ENCODE measurements at places on chromosomes 5 and 9.

GRCh38 chr9:126527109-126527825, 86.5 kb upstream of the LMX1B start:
- DNase-seq, result no peak

DNA sequence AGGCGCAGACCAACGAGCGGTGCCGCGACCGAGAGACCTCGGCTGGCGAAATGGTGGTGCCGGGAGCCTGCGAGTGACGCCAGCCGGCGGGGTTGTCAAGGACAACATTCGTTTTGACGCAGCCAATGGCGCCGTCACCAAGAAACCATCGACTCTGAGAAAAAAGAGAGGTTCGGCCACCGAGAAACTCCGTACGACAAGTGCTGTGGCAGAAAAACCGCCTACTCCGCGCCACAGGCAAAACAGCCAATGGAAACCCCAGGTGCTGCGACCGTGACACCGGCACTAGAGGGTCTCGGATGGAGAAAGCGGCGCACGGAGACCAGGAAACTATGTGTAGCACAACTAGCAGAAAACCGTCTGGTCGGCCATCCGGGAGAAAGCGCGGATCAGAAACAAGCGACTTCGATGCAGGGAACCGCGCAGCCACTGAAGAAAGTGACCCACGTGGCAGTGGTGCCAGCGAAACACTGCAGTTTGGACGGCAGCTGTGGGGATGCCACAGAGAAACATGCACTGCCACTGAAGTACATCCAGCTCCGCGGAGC, 88.8 kb downstream of the ANXA2R start:
- DNase-seq, result peak; percentile 85

GRCh38 chr9:112145886-112146285, 29.2 kb downstream of the SUSD1 start:
- DNase-seq, result no peak

DNA sequence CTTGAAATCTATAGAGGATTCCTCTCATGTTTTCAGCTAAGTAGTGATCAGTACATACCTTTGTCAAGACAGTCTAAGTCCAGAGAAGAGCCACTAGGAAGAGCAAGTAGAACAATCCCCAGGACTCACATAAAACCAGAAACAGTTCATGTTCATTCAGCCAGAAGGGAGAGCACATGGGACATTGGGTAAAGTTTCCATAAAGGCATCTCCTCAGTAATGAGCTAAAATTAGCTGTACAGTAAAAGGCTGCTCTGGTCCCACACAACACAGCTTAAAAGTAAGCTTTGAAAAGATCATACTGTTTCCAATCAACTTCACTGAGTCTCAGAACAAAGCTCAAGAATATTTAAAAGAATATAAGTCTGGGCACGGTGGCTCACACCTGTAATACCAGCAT, 32.4 kb downstream of the HOMER1 start:
- no peak for DNase-seq

DNA sequence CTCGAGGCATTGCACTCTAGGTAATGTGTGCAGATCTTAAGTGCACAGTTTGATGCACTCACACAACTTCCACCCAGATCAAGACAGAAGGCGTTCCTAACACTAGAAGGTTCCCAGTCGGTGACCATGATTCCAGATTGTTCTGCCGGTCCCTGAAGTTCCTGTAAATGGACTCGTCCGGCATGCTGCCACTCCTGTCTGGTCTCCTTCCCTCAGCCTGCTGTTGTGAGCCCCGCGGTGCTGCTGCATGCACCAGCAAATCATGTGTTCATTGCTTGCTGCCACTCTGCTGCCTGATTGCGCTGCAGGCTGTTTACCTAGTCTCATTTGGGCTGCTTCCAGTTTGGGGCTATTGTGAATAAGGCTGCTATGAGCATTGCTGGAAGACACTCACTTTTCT, 11.5 kb downstream of the STKLD1 start:
- DNase-seq, result no peak

DNA sequence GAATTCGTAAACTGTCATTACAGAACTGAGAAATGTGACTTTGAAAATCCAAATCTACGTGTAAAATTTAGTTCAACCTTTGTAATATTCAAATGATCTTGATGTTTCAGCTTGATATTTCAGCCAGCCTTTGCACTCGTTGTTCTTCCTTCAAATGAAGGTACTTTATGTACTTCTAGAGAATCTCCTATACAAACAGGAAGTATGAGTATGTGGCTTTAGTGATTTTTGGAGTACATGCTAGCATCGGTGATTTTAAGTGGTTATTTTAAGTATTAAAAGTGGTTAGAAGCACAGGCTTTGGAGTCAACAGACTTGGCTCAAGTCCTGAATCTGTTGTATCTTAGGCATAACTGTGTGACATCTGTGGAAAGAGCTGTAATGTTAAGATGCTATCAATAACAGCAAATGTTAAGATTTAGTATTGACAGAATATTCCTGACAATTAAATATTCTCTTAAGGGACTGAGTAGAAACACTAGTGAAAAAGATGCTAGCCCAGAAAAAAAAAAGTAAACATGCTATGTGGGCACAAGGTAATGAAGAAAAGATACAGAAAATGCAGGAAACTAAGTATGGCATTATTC, 398.0 kb downstream of the ADGRV1 start:
- no peak for DNase-seq

- DNase-seq, result no peak
Observed at GRCh38 chr9:79221084-79221483, 350.7 kb upstream of the TLE4 start.

DNA sequence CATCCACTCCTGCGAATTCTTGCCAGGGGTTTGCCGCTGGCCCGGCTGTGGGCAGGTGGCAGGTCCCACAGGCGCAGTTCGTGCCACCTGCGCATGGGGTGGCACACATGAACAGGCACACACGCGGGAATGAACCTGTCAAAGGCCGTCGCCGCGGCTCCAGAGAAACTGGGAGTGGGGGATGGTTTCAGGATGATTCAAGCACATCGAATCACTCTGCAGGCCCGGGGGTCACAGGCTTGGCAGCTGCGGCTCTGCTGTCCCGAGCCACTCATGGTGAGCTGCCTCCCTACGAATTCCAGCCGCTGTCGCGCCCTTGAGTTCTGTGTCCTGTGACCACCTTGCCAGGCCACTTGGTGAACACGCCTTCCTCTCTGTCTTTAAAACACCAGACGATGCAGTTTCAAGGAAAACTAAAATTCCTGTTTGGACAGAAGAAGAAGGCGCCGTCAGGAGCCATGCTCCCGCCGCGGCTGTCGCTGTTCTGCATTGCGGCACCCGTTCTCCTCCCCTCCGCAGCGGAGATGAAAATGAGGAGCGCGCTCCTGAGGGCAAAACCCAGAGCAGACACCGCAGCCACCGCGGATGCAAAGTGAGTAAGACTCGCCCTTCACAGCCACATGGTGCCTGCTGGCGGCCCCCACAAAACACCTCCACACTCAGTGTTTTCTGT, 15.4 kb upstream of the EXOC3 start:
- no peak for DNase-seq

DNA sequence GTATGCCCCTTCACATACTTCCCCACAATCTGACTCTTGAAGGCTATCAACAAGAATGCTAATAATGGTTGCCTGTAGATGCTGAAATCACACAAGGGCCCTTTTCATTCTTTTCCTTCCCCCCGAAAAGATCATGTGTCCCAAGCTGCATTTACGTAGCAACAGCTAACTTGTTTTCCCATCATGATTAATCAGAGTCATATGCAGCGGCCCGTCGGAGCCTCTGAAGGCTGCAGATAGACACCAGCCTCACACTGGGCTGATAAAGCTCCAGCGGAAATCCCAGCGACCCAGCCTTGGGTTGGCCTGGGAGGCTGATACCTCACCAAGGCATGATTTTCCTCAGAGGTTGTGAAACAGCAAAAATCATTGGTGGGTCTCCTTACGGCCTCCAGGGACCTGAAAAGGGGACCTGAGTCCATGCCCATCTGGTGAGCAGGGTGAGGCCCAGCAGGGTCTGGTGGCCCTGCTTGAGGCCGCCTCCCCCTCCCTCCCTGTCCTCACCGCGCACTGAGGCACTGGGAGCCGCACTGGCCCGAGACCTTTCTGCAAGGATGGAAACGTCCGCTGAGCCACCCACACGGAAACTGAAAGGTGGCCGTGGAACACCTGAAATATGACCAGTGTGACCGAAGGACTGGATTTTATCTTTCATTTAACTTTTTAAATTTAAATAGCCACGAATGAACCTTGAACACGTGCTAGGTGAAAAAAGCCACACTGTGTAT, 114.2 kb upstream of the PHYKPL start:
- DNase-seq, result no peak

DNA sequence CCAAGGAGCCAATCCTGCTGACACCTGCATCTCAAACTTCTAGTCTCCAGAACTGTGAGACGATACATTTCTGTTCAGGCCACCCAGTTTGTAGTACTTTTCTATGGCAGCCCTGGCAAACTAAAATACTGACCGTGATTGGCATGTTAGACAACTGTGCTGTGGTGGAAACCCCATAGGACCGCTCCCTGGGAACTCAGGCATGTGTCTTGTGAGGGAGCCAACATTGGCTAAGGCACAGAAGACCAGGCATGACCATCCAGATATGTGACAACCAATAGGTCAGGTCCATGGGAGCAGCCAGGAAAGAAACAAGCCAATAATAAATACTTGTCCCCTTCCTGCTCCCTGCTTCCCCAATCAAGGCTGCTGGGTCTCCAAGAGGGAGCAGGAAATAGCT, 101.4 kb upstream of the MPDZ start:
- DNase-seq, result no peak

DNA sequence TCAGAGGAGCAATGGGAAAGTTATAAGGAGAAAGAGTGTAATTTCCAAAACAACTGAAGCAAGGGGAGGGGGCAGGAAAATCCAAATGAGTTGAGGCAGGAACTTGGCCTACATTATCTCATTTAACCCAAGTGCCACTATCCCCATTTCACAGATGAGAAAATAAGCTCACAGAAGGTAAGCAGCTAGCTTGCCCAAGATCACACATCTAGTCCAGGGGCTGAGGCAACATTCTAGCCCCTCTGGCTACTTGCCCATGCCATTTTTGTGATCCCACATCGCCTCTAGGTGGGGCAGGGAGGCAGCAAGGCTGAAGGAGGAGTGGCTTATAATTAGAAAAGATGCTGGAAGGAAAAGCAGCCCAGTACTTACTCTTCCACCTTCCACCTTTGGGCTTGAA, 2.6 kb upstream of the PSIP1 start:
- DNase-seq, result no peak

- no peak for DNase-seq
Observed at GRCh38 chr9:104858846-104859245, 69.1 kb downstream of the ABCA1 start.

DNA sequence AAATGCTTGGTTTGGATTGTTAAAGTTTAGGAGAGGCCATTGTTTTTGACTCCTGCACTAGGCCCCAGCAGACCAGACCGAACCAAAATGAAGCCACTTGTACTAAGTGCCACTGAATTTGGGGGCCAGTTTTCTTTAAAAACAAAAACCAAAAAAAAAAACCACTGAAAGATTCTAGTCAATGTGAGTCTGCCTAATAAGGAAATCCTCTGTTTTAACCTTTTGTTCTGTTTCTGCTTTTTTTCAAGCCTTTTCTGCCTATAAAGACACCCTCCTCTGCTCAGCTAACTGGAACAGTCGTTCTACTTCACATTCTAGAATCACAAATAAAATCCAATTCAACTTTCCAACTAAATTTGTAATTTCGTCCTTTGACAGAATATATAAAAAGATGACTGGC, 64.9 kb downstream of the SERINC5 start:
- no peak for DNase-seq

GRCh38 chr5:1985781-1986180, 103.1 kb upstream of the IRX4 start:
- no peak for DNase-seq

- DNase-seq, result no peak
Observed at GRCh38 chr5:79837761-79838551, 148.3 kb downstream of the CMYA5 start.

DNA sequence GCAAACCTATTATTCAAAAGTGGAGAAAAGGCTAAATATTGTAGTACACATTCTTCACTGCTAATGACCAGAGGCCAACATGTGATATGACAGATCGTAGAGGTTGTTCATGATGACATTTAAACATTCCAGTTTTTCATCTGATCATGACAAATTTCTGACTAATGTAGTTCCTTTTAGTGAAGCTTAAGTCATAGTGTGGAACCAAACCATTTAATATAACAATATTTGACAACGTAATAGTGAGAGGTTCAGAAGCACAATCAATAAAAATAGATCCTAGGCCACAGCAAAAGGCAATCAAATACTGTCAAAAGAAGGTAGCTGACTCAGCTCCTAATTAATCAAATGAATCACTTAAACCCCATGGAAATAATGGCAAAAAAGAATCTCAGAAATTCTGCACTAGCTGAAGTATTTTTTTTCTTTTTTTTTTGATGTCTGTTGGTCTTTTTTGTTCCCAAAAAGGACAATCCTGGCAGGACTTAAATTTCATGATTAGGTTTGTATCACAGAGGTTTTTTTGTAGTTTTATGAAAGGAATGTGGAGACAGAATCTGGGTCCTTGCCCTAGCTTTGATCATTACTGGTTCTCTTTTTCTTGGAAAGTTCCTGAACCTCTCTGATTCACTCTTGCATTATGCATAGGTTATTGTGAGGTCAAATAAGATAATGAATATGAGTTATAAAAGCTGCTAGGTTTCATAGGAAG, 795.0 kb downstream of the DTWD2 start:
- no peak for DNase-seq

- no peak for DNase-seq
Observed at GRCh38 chr5:136208916-136209315, 16.0 kb upstream of the SMIM32 start.

DNA sequence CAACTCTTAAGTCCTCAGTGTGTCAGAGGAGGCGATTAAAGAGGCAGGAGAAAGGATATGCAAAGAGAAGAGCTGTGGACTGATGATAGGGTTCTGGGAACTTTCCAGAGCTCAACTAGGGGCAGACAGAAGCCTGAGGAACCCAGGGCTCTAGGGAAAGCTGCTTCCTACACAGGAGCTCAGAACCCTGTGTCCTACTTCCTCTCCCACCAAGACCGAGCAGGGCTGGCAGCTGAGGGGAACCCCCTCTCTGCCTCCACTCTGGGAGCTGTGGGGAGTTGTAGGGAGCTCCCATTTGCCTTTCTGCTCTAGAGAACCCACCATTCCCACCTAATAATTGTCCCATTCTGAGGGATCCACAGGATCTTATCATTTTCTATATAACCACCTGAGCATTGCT, 674.3 kb downstream of the ACTL7B start:
- DNase-seq, result no peak

- no peak for DNase-seq
Observed at GRCh38 chr5:88880201-88880600, 2.8 kb downstream of the MEF2C start.

Measured in SHP77 treated with DMSO at 0.1 percent for 48 hours (cell line).